ENCODE measurements at places on chromosomes 13 and 19.
A peak's percentile ranks its signal among the peaks of the same experiment; 100 is the strongest.

- no peak for DNase-seq
Observed at GRCh38 chr19:41320185-41320518, 10.2 kb downstream of the CCDC97 start.

DNA sequence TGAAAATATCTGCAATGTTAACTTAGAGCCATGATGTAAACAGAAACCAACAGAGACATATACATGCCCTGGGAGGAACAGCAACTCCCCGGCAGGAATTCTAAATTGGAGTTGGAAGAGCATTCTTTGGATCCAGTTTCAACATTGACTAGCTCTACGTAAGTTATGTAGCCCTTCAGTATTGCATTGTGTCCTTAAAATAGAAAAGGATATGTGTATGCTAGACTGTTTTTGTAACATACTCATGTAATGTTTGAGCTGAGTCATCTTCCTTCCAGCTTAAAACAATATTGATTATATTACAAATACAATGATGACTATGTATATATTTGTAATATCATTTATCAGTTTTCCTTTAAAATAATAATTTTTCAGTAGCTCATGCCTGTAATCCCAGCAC is 1422.2 kb upstream of the PCDH20 start:
- no peak for DNase-seq

DNA sequence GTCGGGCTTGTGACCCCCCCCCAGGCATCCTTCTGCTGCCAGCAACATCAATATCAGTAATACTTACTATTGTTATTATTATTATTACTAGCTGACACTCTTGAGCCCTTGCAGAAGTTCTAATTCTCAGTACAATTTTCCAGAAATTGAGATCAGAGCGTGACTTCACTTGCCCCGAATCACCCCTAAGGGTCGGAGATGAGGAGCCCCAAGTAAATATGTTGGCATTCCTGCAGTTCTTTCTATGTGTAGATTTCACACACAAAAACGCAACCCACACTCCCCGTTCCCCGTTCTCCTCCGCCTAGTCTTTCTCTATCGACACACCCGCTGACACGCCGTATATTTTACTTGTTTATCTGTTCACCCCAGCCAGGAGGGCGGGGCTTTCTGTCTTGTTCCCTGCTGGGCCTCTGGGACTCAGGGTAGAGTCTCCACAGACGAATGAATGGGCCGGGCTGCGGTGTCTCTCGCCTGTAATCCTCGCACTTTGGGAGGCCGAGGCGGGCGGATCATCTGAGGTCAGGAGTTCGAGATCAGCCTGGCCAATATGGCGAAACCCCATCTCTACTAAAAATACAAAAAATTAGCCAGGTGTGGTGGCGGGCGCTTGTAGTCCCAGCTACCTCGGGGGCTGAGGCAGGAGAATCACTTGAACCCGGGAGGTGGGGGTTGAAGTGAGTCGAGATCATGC is 14.7 kb downstream of the TLE5 start:
- peak; percentile 34 for DNase-seq

DNA sequence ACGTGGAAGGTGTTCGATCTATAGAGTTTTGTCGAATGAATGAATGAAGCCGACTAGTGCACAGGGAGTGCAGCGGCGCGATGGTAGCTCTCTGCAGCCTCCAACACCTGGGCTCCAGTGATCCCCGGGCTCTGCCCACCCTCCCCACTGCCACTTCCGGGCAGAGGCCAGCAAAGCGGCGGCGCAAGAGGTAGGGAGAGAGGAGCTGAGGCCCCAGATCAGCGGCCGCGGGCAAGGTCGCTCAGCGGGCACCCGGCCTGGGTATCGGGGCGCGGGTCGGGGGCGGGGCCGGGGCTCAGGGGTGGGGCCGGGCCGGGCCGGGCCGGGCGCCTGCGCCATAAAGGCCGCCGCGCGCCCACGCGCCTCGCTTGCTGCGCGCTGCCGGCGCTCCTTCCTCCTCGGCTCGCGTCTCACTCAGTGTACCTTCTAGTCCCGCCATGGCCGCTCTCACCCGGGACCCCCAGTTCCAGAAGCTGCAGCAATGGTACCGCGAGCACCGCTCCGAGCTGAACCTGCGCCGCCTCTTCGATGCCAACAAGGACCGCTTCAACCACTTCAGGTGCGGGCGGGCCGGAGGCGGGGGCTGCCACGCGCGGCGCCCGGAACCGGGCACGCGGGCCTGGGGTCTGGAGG is at the start of gene GPI:
Gene GPI, plus strand, starts transcription at position 367 of the 633 bp plus-strand sequence. Its CDS starts 71 bp downstream, at position 438.
- peak; percentile 9 for DNase-seq

DNA sequence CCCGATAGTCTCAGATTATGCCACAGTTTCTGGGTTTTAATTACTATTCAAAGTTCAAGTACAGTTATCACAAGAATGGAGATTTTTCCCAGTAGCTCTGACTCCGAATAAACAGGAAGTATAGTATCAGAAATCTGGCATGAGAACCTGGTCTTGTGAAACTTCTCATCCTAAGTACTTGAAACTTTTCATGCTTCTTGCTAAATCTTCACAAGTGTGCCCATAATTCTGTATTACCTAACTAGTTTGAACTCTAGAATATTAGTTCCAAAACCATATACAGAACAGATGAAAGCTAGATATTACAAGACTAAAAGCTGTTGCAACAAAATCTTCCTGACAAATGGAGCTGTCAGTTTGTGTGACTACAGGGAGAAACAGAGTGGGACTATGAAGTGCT is 70.5 kb upstream of the CSNK1A1L start:
- no peak for DNase-seq

DNA sequence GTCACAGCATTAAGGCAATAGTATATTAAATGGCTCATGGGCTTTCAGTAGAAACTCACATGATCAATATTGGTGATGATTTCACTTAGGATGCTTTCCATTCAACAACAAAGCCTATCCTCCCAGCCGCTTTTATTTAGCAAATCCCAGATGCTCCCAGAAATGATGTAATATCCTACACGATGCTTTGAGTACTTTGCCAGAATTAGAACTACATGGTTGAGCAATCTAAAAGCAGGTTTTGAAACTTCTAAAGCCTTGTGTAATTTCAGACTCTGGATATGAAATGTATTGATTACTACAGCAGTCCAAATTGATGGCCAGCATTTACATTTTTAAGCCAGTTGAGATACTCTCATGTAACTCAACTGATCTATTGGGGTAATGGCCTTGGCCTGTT is 13.6 kb downstream of the DLEU7 start:
- no peak for DNase-seq

DNA sequence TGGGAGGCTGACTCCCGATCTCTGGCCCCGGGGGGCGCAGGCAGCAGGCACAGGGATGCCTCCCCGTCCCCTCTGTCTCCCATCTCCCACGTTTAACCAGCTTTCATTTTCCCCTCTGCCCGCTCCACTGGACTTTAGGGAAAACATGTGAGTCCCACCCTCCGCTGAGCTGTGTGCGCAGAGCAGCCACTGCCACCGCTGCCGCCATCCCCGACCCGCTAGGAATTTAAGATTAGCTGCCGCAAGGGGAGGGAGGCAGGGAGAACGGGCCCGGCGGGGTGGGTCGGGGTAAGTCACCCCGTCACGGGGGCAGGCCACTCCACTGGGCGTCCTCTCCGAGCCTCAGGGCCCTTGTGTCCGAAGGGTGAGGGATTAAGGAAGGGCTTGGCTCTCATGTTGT is 15.5 kb downstream of the KCNN1 start:
- DNase-seq: no peak

GRCh38 chr13:46571909-46572595 is 19.1 kb downstream of the LRCH1 start:
- DNase-seq: no peak

DNA sequence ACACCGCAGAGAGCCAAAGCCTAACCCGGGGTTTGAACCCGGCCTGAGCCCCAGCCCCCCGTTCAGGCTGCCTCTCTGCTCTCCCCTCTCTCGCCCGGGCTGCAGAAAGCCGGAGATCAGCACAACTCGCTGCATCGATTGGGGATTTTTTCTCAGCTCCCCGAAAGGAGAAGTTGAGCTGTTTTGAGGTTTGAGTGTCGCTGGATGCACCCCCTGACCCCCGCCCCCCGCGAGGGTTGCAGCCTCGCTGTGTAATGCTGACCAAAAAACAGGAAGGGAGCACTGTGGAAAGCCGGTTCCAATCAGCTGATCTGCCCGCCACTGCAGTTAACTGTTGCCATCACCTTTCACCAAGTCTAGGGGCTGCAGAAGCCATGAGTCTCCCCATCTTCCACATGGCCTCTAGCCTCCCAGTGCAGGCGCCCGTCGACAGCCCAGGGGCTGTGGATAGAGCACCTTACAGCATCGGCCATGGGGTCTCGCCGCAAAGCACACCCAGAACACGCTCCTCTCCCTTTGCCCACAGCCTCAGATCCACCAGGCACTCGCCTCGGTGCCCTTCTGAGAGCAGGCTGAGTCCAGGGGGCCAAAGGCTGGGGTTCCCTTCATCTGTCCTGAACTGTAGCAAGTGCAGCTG is 34.5 kb downstream of the MYO9B start:
- DNase-seq: no peak

DNA sequence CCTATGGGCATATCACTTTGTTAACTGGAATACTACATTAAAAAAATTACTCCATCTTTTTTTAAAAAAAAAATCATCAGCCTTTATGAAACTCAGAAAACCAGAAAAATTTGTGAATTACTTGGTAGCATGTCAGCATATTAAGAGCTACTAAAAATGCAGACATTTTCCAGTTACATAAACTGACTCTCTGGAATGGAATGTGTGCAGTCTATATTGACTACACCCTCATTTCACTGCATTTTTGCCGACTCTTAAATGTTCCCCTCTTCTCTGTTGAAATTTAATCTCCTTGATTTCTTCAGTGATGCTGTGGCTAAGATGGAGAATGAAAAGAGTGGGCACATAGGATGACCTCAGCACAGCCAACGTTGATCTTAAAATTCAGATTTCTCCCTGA is 393.8 kb downstream of the ITGBL1 start:
- DNase-seq: no peak

DNA sequence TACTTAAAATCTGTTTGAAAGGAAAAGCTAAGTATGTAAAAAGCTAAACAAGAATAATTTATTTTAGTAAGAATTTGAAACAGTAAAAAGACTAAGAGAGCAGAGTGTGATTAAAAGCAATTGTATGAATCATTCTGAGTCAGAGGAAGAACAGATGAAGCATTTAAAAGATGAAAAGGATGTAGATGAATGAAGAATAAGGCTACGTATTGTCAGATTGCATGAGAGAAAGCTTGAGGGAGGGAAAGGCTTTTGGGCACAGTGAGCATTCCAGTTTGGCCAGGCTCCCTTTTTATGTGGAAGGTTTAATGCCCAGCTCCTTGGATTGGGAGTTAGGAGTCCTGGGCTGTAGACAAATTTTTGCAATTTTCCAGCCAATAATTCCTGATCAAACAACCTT is 117.7 kb downstream of the FREM2 start:
- DNase-seq: no peak

DNA sequence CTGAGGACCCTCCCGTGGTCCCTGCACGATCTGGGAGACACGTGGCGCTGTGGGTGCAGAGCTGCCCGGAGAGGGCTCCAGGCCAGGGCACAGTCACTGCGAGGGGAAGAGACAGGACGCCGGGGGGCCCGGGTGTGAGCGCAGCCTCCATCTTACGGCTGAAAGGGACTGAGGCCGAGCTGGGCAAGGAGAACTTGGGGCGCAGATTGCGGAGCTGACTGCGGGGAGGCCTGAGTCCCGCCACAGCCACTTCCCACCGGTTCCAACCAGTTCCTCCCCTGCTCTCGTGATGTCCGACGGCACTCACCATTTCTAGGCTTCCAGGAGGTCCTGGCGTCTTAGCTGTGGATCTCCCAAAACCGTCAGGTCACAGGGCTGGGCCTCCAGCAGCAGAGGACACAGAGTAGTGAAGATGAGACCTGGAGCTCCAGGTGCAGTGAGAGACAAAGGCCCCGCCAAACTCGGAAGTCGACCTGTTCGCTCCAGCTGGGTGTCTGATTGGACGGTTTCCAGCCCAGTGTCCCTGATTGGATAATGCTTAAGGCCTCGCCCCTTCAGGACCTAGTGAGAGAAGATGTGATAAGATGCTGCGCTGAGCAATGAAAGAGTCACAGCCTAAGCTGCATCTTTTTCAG is 4.8 kb upstream of the ZNF253 start:
- DNase-seq: no peak

GRCh38 chr13:114034481-114034891 is 60.6 kb upstream of the C13orf46 start:
- DNase-seq: no peak

GRCh38 chr13:111389621-111390521 is 69.4 kb downstream of the TEX29 start:
- no peak for DNase-seq

GRCh38 chr19:41637484-41637883 is 10.6 kb upstream of the CEACAM4 start:
- no peak for DNase-seq

- no peak for DNase-seq
Observed at GRCh38 chr19:2478756-2479555, 3.0 kb downstream of the GADD45B start.
